Retinal pigment epithelial cell (primary cell): ENCODE measurements at places on chromosomes 7 and 10.

- no peak for DNase-seq
Observed at GRCh38 chr7:131238347-131238931, 89.2 kb upstream of the MKLN1 start.

GRCh38 chr10:70430493-70431445, 10.7 kb downstream of the NODAL start:
- DNase-seq, result peak; percentile 60

- DNase-seq, result no peak
Observed at GRCh38 chr10:68077026-68077425, 1.9 kb upstream of the HERC4 start.

DNA sequence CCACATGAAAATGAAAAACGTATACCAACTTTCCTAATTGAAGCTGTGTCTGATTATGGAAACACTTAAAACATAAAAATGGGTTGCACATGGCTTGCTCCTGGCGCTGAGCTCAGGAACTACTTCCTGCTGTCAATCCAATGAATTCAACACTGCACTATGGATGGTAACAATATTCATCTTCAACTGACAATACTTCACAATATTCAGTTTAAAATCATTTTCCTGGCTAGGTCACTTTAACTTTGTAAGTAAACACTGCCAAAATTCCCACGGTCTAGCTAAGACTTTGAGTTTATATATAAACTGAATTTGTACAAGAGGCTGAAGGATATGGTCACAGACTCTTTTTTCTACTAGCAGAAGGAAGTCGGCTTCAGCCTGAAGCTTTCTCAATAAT, 556.9 kb downstream of the TNS3 start:
- DNase-seq, result no peak

- DNase-seq, result no peak
Observed at GRCh38 chr10:77111611-77112550, 525.7 kb downstream of the KCNMA1 start.

- DNase-seq, result no peak
Observed at GRCh38 chr10:70845256-70845655, 29.5 kb downstream of the SGPL1 start.

DNA sequence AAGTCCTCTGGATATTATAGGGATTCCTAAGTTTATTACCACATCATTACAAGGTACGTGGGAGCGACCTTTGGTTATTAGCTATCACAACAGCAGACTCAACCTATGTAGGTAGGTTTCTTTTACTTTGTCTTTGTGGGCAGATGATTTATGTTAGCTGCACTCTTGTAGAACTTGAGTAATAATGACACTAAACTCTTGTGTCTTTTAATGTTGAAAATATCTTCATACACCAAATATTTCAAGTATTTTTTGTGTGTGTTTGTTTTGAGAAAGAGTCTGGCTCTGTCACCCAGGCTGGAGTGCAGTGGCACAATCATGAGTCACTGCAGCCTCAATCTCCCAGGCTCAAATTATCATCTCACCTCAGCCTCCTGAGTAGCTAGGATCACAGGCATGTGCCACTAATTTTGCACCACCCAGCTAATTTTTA, 19.2 kb upstream of the SUPV3L1 start:
- DNase-seq, result no peak

- no peak for DNase-seq
Observed at GRCh38 chr10:118307859-118308258, 34.3 kb downstream of the FAM204A start.

- DNase-seq, result no peak
Observed at GRCh38 chr10:109067031-109067430, 856.3 kb downstream of the XPNPEP1 start.

GRCh38 chr10:23200997-23201652, 9.0 kb downstream of the PTF1A start:
- no peak for DNase-seq

GRCh38 chr10:11017570-11018431, at the start of gene CELF2:
TSS of gene CELF2 (plus strand) at chr10:11017872. CDS start at chr10:11018090, 218 bp downstream.
- no peak for DNase-seq

GRCh38 chr10:79433324-79434222, 11.9 kb downstream of the ZCCHC24 start:
- no peak for DNase-seq

DNA sequence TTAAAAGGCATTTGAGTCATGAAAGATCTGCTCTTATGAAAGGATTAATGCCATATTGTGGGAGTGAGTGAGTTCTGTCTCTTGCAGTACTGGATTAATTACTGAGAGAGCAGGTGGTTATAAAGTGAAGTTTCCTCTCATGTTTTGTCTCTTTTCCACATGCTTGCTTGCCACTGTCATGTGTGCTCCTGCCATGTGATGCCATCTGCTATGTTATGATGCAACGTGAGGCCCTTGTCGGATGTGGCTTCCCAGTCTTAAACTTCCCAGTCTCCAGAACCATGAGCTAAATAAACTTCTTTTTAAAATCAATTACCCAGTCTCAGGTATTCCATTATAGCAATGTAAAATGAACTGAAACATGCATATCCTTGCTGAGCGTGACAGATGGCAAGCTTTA, 22.7 kb upstream of the TCTN3 start:
- no peak for DNase-seq

GRCh38 chr7:132836746-132837145, 245.1 kb downstream of the CHCHD3 start:
- DNase-seq, result no peak

DNA sequence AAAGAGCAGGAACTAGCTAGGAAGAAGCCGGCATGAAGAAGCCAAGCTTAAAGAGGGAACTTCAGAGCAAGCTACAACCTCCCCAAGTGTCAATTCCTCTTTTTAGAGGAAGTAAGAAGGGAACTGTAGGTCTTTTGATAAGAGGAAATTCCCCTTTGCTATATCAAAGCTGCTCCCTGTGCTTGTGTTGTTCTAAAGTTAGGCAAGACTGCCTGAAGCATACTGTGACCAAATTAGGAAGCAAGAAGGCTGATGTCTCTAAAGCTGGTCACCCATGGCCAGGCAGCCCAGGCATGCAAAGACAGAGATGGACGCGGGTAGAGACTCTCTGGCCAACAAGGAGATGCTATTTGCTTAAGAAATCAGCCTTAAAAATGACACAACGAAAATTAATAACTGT, 87.9 kb downstream of the RNF216 start:
- DNase-seq, result no peak

GRCh38 chr7:123533929-123534382, 439 bp downstream of the IQUB start:
- DNase-seq, result no peak

GRCh38 chr10:131176907-131177306, 134.6 kb downstream of the TCERG1L start:
- no peak for DNase-seq

DNA sequence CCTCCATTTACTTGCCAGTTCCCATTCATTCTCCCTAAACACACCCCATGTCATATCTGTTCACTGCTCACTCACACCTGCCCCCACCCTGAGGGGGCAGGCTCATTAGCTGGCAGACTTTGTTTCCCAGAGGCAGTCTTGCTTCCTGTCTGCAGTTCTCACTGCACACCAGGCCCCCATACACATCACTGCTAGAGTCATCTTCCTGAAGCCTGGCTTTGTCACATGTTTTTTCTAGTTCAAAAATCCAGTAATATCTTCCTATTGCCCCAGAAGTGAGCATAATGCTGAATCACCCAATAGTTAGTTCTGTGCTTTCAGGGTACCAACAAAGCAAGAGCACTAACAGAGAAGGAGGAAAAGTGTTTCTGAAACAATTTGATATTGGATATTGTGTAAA, 1.9 kb downstream of the LRRC72 start:
- no peak for DNase-seq

DNA sequence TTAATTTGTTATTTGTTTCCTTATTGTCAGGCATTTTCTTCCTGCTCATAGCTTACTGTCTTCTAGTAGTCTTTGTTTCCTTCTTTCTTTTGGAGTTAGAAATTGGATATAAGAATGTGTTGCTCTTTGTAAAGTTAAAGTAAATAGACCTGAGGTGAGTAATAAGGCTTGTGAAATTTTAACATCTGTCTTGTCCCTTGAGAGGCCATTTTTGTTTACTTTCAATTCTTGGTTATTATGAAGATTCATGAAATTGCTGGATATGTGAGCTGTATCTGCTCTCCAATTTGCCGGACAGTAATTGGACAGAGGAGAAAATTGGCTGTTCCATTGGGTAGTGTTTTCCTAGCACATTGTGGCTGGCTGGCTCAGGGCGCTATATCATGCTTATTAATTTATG, 260.7 kb downstream of the EXOC4 start:
- no peak for DNase-seq

GRCh38 chr7:107810626-107811025, 7.6 kb upstream of the SLC26A3 start:
- no peak for DNase-seq

DNA sequence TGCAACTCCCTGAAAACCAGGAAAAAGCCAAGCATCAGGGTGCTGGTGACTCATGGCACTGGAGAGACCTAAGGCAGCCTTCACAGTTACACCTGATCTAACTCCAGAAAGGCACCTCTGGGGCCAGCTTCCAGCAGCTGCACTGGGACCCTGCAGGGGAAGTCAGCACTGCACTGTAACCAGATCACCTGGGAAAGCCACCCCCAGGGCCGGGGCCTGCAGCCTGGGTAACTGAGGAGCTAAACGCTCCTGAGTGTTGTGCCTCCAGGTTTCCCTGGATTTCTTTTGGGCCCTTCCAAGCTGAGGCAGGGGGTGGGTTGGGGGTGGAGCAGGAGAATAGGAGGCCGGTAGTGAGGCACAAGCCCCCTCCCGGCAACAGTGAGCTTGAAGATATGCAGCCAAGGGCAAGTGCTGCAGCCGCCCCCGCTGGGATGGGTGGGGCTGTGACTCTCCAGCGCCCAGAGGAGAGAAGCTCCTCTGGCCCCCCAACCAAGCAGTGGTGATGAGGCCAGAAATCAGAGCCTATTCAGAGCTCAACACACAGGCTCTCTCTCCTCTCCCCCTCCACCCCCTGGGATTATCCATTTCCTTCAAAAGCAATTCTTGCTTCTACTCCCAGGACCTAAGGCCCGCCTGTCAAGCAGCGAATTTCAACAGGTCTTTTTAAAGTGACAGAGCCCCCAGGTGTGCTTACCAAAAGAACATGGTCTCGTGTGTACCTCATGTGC, 2.6 kb downstream of the CXCL12 start:
- DNase-seq, result no peak

- DNase-seq, result no peak
Observed at GRCh38 chr10:116371737-116372136, 47.5 kb downstream of the CCDC172 start.

GRCh38 chr10:77699080-77699645, 61.6 kb upstream of the KCNMA1 start:
- no peak for DNase-seq

DNA sequence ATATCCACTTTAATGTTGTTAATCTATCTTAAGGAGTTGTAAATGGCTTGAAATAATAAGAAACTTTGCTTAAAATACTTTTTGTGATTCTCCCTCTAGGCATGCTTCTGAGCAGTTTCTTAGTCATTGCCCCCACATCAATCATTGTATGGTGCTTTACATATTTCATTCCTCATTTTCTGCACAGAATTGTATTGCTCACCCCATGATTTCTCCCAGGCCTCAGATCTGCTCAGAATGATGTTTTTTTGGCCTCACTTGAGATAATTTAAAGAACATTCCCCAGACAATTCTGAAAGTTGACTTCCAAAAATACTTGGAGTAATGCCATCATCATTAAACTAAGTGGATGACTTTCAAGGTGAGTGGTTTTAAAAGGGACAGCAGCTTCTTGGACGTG, 82.1 kb upstream of the PRPS1L1 start:
- no peak for DNase-seq

DNA sequence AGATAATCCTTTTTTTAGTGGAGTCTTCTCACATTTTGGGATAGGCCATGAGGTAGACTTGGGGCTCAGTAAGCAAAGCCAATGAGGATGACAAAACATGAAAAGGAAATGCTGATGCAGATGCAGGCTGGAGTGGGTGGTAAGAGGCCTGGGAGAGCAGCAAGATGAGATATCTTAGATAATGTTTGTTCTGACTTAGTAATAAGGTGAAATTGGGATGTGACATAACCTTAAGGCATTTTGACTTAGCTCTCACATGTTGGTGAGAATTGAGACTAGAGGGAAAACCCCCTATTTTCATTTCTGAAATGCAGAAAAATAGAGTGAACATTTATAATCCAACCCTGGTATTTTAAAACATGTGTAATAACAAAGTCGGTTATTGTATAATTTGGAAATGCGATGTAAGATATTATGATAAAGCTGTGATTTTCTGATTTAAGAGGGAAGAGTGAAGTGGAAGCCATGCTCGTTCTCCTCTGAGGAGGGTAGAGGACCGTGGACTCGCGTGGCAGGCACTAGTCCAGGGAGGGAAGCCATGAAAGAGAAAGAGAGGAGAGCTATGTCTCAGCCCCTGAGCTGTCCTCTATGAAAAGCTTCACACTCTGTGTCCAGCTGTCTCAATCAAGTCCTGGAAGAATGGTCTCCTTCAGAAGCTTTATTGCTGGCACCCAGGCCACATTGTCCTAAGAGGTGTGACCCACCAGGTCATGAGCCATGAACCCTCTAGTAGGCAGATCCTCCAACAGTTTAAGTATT, 57.3 kb downstream of the ST7 start:
- no peak for DNase-seq

DNA sequence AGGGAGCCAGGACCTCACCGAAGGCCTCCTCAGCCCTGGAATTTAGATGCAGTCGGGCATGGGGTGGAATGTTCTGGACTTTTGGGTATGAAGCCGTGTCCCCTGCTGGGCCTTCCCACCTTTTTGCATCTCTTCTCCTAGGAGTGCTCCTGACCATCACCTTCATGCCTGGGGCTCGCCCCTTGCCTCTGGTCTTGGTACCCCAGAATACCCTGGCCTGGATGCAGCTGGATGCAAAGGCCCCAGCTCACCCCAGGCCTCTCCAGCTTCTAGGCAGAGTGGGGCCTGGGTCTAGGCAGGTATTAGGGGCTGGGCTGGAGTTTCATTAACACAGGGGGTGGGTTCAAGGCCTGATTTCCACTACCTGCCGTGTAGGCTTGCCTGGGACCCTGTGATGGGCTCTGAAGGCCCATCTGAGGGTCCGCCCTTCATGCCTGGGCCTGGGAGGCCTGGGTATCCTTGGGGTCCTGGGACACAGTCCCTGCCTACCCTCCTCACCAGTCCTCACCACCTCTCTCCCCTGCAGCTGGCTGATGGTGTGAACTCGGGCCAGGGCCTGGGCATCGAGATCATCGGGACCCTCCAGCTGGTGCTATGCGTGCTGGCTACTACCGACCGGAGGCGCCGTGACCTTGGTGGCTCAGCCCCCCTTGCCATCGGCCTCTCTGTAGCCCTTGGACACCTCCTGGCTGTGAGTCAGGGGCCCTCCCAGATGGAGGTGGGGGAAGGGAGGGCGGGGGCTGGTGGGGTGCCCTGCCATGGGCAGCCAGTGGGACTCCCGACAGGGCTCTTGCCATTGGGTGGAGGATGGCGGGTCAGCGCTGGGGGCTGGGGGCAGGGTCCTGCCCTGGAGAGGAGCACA, 10.1 kb downstream of the AQP1 start:
- DNase-seq, result no peak
